ENCODE measurements at places on chromosomes 4 and X. TPM values are rescaled to one million over a fixed set of nuclear protein-coding genes. Genes with fewer than 3 reads are reported as not detected.

Gene FGA
- total RNA-seq, result not detected

Gene CABS1
- total RNA-seq, result not detected

Gene TMSB4X
- total RNA-seq, result 5,389 TPM

Gene ZCCHC12
- not detected for total RNA-seq

Gene DTHD1
- total RNA-seq, result 0.29 TPM

Gene EVC2
- 19.5 TPM for total RNA-seq

Gene USP17L29
- not detected for total RNA-seq

Gene MTMR8
- 0.96 TPM for total RNA-seq

Gene CENPVL1
- total RNA-seq, result not detected

Gene PNMA5
- not detected for total RNA-seq

Gene SLC34A2
- total RNA-seq, result not detected

Gene PRSS12
- 2.2 TPM for total RNA-seq

Gene RBMXL3
- not detected for total RNA-seq
